ENCODE measurements at places on chromosomes 6 and 20.

- no peak for DNase-seq
Observed at GRCh38 chr6:52155791-52156576, 30.2 kb upstream of the IL17A start.

DNA sequence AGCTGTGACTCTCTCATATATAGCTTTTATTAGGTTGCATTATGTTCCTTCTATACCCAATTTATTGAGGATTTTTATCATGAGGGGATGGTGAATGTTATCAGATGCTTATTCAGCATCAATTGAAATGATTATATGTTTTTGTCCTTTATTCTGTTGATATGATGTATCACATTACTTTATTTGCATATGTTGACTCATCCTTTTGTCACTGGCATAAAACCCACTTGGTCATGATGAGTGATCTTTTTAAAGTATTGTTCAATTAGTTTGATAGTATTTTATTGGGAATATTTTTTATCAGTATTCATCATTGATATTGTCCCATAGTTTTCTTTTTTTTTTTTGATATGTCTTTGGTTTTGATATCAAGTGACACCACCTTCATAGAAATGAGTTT, 529.9 kb downstream of the MMUT start:
- DNase-seq: no peak

DNA sequence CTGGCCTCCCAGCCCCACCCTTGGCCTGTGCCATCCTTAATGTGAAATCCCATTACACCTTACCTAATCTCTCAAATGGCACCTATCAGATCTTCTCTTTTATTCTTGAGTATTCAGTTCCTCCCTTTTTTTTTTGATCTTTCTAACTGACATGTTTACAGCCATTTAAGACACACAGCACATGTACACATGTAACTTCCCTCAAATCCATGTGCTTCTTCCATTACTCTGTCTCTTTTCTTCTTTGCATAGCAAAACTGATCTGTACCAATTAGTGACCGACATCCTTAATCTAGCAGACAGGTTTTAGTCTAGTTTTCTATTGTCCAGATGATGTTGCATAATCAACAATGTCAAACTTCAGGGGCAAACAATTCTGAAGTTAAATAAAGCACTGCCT, 413.8 kb upstream of the FLRT3 start:
- DNase-seq: no peak

- DNase-seq: no peak
Observed at GRCh38 chr20:35117196-35117595, 24.6 kb upstream of the TRPC4AP start.

DNA sequence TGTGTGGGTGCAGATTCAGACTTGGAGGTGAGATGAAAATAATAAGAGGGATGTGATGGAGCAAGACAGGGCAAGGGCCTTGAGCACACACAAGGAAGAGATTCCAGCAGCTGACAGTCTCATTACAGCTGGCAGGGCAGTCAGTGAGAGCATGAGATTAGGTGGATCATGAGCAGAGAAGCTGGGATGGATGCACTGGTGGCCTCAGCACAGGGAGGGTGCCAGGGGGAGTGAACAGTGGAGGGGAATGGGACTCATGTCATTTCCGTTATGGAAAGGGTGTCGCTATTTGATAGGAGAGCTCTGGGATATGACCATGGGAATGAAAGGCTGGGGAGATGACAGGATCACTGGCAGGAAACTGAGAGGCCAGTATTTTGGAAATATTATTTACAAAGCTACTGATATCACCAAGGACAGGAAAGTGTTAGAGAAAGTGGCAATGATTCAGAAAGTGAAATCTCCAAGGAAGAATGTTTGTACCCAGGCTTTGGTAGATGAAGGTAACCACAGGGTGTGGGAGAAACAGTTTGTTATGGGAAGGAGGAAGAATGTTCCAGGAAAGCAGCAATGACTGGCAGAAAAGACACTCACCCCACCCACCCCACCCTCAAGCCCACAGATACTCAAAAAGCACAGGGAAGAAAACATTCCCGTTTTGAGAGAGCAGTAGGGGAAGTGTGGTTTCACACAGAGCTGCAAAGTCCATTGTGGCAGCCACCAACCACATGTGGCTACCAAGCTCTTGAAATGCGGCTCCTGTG, 214.7 kb upstream of the PROKR2 start:
- DNase-seq: no peak
